ENCODE measurements at places on chromosomes 11 and 22.

DNA sequence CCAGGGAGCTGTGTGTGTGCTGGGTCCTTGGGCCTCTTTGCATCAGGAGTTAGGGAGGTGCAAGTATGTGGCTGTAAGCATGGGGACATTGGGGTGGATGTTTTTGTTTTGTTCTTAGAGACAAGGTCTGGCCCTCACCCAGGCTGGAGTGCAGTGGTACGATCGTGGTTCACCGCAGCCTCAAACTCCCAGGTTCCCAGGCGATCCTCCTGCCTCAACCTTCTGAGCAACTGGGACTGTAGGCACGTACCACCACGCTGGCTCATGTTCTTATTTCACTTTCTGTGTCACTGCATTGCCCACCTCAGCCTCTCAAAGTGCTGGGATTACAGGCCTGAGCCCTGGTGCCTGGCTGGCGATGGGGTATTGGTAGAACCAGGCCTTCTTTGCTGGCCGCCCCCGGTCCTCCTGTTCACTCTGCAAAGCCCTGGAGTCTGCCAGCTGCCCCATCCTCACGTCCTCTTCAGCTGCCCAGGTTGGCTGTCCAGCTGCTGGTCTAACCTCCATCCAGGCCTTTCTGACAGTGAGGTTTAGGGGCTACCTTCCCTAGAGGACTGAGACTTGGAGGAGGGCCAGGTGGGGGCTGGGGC lies 851 bp upstream of the GRAMD4 start:
- peak; percentile 9 for DNase-seq

GRCh38 chr11:39345834-39346442 lies 2113.5 kb downstream of the LRRC4C start:
- DNase-seq: no peak

DNA sequence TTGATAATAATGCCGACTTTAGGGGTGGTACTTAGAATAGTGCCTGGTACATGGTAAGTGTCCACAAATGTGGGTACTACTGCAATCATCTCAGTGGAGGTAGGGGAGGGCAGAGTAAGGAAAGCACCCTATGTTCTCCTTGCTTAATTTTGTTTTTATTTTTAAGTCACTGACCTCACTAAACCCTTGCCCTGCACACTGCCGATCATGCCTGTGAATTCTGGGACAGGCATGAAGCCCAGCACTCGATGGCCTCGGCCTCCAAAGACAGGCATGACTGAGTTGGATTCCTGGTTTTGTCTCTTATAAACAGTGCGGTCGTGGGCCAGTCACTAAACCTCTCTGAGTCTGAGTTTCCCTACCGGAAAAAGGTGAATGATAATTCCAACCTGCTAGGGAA lies 6.9 kb downstream of the LGALS12 start:
- no peak for DNase-seq

- no peak for DNase-seq
Measured at GRCh38 chr11:64477675-64478074, 113.3 kb upstream of the SLC22A12 start.

DNA sequence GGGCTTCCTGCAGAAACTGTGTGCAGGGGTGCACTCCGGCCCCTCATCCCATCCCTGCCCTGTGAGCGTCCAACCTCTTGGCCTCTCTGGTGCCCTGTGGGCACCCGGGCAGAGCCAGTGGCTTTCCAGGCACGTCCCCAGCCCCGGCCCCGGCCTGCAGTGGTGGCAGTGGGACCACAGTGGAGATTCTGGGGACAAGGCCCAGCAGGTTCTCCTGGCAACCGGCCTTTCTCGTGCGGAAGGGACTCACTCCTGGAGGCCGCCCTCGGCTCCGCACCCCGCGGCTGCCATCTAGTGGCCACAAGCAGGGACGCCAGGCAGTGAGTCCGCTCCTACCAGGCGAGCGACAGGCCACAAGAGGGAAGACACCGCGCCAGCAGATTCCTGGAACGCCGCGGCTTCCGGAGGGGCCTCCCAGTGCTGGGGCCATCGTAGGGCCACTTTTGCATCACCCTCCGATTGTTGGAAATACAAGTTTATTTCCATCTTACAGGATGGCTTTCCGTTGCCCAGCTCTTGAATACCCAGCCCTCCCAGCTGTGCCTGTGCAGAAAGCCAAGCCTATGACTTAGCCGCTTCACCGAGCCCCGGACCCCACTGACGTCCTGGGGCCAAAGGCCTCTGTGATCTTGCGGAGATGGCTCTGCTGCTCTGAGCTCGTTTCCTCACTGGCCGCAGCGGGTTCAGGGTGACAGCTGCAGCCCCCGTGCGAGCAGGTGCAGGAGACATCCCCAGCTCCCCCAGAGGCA lies 357.3 kb downstream of the CTTN start:
- DNase-seq: peak; percentile 43

DNA sequence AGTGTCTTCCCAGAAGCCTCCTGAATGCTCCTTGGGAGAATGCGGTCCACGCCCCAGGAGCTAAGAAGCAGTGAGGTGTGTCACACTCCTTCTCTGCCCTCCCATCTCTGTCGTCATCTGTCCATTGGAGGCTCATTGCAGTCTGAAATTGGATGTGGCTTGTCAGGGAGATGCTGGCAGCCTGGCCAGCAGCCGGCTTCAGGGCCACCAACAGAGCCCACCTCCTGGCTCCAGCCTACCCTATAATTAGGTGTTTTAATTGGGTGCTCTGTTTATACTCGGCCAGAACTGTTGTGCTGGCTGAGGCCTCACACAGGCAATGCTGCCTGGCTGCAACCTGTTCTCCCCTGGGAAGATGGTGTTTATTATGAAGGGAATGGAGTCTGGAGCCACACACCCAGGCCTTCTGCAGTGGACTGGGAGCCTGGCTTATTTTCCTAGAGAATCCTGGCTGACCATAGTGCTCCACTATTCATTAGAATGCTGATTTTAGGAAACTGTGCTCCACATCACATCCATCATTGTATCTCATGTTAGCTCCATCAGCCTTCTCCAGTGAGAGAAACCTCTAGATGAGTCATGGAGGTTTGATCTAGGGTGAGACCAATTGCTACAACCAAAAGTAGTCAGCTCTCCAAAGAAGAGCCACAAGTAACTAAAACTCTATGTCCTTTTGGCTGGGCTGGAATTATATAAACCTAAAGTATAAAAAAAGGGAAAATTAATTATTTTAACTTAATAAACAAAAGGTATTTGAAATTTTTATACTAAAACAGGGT lies 86.8 kb upstream of the CRTAM start:
- DNase-seq: peak; percentile 51

- peak; percentile 66 for DNase-seq
Measured at GRCh38 chr11:6362873-6363678, 27.2 kb upstream of the SMPD1 start.

GRCh38 chr11:121996574-121996973 lies 119.4 kb downstream of the BLID start:
- DNase-seq: peak; percentile 6

DNA sequence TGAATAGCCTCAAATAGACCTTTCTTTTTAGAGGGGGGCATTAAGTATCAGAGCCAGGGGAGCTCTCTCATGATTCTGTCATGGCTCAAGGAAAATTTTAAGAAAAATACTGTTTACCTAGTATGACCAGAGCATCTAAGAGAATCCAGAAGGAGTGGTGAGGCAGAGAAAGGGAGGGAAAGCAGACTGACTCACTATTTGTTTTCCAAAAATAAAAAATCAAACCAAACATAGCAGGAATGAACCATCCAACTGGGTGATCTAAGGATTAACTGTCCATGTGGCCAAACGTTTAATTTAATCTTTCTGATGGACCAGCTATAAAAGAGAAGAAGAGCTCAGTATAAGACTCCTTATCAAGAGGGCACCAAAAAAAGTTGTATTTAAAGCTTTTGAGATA lies 70.8 kb downstream of the GAB2 start:
- DNase-seq: peak; percentile 71

DNA sequence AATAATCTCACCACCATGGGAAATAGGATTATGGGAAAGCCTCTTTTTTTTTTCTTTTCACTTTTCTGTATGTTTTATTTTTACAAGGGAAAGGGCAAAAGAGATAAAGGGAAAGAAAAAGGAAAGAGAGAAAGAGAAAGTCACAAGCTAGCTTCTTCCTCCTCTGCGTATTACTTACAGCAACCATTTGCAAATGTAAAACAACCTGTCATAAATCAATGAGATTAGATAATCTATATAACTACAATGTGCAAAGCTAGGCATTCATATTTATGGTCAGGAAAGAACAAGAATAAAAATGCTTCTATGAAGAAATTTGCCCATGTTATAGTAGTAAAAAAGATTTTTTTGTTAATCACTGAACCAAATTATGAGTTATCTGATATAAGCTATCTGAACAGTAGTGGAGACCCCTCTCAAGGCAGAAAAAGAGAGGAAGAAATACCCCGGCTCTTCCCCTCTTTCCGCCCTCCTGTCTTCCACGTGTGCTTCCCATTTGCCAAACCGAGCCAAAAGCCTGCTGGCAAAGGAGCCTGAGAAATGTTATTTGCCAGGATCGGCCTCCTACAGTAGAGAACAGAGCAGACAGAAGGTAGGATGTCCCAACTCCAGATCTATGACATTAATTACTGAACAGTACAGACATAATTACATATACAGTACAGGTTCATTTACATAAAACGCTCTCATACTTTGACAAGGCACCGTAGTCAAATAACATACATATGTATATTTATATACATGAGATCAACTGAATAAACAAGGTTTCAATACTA lies 50.2 kb downstream of the ARHGAP32 start:
- DNase-seq: peak; percentile 14

- DNase-seq: no peak
Measured at GRCh38 chr11:76850815-76851214, 9.9 kb upstream of the ACER3 start.

DNA sequence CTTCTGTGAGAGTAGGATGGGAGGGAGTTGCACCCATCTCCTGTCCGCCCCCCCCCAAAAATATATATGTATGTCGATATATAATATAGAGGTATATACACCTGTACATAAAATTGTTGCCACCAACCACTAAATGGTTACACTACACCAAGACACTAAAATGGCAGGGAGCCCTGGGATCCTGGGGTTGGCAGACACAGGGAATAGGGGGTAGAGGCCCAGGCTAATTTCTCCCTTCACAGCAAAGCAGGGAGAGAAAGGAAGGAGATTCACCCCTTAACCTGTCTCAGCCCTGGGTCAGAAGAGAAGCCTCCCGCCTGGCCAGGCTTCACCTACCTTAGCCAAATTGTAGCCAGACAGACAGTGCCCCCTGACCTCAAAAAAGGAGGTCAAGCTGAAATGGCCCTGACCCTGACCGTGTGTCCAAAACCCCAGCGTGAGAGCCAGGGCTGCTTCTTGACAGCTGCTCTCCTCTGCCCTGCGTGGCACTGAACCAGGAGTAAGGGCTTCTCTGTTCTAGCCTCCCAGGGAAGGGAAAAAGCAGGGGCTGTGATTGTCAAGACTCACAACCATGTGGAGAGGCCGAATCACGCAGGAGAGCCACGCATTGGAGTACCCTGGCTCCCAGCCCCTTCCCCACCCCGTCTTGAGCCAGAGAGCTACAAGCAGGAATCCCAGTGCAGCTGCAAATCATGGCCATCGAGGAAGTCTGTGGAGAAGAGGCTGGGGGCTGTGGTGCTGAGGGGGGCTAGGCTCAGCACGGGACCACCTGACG lies 40.5 kb downstream of the SGSM3 start:
- DNase-seq: no peak

GRCh38 chr11:60502221-60502775 lies 9.7 kb downstream of the MS4A12 start:
- no peak for DNase-seq

DNA sequence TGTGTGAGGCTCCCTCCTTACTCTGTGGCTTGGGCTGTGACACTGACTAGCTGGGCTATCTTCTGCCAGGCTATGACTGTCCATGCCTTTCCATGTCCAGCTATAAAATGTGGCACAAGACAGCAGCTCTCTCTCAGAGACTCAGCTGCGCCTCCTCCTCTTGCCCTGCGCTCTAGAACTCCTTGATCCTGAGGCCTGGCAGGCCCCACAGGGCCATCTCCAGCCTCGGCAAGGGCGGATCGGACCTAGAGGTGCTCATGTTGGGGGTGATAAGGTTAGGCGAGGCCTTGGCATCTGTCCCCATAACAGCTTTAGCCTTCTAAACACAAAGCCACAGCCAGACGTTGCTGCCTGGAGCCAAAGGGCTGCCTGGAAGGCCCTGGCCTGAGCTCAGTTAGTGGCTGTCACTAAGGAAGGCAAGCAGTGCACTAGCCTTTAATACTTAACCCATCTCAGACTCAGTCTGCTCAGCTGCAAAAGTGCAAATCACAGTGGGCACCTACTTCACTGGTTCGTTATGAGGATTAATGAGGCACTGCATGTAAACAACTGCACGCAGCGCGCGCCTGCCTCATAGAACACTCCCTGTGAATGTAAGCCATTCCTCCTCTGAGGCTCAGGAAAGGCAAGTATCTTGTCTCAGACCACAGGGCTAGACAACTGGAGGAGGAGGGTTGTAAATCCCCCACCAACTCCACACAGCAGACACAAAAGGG lies 1.2 kb downstream of the GUCD1 start:
- no peak for DNase-seq

DNA sequence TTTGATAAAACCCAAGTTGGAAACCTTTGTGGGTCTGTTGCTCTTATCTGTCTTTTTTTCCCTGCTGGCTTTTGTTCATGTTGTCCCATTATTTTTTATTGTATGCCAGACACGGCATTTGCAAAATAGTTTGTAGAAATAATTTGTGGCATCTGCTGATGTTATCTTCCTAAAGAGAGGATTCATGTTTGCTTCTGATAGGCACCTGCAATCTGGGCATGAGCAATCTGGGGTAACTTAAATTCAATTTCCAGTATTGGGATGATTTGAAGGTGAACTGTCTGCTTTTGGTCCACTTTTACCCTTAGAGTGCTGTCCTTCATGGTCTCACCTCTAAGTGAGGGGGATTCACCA lies 126.9 kb downstream of the CEP164 start:
- no peak for DNase-seq

Data from LHCN-M2 (cell line).